ENCODE measurements at places on chromosomes 2 and 18. TPM values are rescaled to one million over a fixed set of nuclear protein-coding genes. Genes with fewer than 3 reads are reported as not detected.
A peak's percentile ranks its signal among the peaks of the same experiment; 100 is the strongest.

DNA sequence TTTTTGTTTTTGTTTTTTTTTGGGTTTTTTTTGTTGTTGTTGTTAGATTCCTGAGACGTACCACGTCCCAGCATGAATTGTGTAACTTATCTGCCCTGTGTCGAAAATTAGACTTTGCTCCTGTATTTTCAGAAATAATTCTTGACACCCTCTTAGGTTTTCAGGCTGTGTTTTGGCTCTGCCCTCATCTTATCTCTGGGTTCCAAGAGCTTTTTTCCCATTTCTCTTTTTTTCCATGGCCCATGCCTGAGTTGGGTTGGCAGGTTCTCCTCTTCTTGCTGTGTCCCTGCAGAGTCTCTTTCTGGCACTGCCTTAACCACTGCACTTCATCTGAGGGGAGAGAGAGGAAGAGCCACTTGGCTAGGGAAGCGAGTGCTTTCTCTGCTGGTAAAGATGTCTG lies 42.4 kb downstream of the CTIF start:
- ATAC-seq, result no peak

- no peak for ATAC-seq
These were observed 270.8 kb downstream of the NYAP2 start for GRCh38 chr2:225670111-225670974.

PLA2R1 gene
- 11.2 TPM for total RNA-seq

DNA sequence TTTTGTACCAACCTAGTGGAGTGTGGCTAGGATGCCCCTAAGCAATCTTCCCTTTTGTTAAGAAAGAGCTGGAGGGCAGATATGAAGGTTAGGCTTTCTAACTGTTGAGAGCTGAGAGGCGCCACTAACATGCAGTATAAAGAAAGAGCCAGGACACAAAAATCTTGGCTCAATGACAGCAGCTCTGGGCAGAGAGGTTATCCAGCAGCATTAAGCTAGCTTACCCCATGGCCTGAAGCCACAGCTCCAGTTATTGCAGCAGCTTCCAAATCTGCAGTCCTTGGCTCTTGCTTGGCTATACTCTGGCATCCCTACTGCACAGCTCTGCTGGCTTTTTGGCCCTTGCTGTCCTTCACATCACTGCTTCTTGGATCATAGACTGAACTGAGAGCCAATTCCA lies 213.4 kb downstream of the GPD2 start:
- no peak for ATAC-seq

GRCh38 chr2:51657849-51658248 lies 625.9 kb upstream of the NRXN1 start:
- ATAC-seq, result no peak

GRCh38 chr2:174688079-174688478 lies 76.2 kb downstream of the CHRNA1 start:
- ATAC-seq, result peak; percentile 24

GRCh38 chr2:188572592-188572991 lies 280.9 kb downstream of the GULP1 start:
- ATAC-seq, result no peak

DNA sequence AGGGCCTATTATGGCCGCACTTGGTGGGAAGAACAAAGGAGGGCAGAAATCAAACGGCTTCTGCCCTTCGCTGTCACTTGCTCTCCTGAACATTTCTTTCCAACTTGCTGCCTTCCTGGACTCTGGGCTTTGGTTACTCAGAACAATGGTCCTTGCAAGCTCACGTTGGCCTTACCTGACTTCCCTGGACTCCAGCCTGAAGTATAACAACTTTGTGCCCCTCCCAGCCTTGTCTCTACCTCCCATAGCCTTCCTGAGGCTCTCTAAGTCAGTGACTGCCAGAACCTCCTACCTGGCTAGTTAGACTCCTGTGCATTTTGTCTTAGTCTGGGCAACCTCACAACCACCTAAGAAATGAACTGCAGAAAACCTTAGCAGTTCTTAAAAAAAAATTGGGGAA lies 30.2 kb upstream of the ITPRID2 start:
- no peak for ATAC-seq

C2orf80 gene
- 15.2 TPM for total RNA-seq

DNA sequence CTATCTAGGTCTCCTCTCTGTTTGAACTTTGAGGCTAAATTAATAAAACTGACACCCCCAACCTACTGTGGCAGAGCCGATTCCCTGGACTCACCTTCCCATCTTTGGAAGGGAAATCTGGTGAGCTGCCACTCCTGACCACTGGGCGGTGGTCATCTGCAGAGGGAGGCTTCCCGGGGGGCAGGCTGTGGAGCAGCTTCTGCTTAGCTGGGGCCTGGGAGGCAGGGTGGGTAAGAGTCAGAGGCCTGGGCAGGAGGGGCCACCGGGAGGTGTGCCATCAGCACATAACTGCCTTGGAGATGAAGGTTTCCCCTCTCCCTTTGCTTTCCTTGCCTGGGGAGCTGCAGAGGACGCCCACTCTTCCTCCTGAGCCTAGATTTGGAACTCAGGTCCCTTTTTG lies 2.3 kb upstream of the NPPC start:
- no peak for ATAC-seq

AGBL5 gene
- 29.9 TPM for total RNA-seq

UCN gene
- 3.5 TPM for total RNA-seq

IGFBP5 gene
- total RNA-seq, result 59.0 TPM

- ATAC-seq, result no peak
These were observed 50.5 kb downstream of the DDX1 start for GRCh38 chr2:15642011-15642814.

STPG4 gene
- 0.36 TPM for total RNA-seq

- peak; percentile 87 for ATAC-seq
These were observed 79.2 kb downstream of the LONRF2 start for GRCh38 chr2:100242891-100243619.

- no peak for ATAC-seq
These were observed 24.7 kb upstream of the ALLC start for GRCh38 chr2:3633089-3633981.

DNA sequence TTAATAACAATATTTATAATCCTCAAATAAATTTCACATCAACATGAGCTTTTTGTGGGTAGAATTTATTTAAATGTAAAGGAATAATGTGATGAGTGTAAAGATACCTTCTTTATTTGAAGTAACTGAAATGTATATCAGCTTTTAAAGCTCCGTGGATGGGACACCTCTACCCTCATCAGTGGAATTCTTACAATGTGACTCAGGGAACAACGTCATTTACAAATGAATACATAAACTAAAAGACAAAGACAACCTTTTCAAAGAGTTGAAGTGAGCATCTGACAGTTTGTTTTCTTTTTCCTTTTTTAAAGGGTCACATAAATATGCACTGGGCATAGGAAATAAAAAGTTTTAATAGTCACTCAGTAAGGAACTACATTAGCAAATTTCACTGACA lies 1127.0 kb upstream of the CRIM1 start:
- ATAC-seq, result no peak

- no peak for ATAC-seq
These were observed 2.6 kb upstream of the ACAA2 start for GRCh38 chr18:49815927-49816326.

GRCh38 chr2:102166189-102166845 lies 20.5 kb upstream of the IL1RL2 start:
- peak; percentile 74 for ATAC-seq

- ATAC-seq, result no peak
These were observed at the start of gene CDH7 for GRCh38 chr18:65750389-65751154. Gene CDH7 (plus strand): TSS chr18:65751012. CDS start chr18:65762843, 11,831 bp downstream.

DNA sequence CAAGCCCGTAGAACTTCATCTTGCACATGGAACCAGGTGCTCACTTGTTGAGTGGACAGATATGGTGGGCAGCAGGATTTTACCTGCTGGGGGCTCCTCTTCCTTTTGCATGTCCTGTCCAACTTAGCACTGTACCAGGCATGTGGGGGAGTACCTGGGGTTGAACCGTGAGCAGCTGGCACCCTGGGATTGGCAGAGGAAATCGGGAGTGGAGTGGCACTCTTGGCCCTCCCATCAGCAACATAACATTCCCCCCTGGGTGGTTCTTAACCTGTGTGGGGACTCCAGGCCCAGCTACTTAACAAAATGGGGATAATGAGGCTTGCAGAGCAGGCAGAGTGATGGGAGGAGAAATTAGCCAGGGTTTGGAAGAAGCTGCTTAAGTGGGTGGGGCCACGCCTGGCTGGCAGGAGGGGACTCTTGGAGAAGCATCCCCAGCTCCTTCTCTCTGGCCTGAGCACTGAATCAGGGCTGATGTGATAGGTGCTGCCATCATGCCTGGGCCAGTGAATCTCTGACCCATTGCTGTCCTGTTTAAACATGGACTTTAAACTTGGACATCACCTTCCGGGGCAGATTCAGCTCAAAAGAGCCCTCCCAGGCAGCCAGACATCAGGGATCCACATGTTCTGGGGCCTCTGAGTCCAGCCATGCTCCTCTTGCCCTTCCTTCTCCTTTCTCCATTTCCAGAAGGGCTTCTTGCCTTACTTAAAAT lies 15.5 kb downstream of the FOSL2 start:
- no peak for ATAC-seq

ANKRD29 gene
- total RNA-seq, result 0.88 TPM

CCDC68 gene
- total RNA-seq, result not detected

DNA sequence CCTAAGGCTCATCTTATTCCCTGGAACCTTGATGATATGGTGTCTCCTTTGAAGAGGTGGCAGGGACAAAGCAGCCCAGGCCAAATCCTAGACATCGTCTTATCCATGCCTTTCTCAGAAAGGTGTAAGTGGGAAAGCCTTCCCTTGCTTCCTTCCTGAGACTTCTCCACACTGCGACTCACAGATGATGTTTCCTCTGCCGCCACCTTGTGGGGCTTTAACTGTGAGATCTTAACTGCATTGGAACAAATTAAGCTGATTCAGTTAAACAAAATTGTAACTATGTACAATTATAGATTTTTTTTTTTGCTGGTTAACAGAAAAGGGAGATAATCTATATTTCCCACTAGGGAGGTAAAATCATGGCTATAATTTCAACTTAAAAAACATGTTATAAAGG lies 10.0 kb upstream of the GCA start:
- ATAC-seq, result peak; percentile 82

SKA1 gene
- total RNA-seq, result 0.66 TPM

CD207 gene
- 1.4 TPM for total RNA-seq

GRCh38 chr18:62399781-62400308 lies 74.7 kb downstream of the TNFRSF11A start:
- no peak for ATAC-seq

GRCh38 chr2:147405651-147406050 lies 439.2 kb upstream of the ACVR2A start:
- ATAC-seq, result no peak

GRCh38 chr2:40276076-40276475 lies 175.8 kb downstream of the SLC8A1 start:
- ATAC-seq, result no peak

- no peak for ATAC-seq
These were observed 47.5 kb downstream of the ARID5A start for GRCh38 chr2:96584017-96584416.

DNA sequence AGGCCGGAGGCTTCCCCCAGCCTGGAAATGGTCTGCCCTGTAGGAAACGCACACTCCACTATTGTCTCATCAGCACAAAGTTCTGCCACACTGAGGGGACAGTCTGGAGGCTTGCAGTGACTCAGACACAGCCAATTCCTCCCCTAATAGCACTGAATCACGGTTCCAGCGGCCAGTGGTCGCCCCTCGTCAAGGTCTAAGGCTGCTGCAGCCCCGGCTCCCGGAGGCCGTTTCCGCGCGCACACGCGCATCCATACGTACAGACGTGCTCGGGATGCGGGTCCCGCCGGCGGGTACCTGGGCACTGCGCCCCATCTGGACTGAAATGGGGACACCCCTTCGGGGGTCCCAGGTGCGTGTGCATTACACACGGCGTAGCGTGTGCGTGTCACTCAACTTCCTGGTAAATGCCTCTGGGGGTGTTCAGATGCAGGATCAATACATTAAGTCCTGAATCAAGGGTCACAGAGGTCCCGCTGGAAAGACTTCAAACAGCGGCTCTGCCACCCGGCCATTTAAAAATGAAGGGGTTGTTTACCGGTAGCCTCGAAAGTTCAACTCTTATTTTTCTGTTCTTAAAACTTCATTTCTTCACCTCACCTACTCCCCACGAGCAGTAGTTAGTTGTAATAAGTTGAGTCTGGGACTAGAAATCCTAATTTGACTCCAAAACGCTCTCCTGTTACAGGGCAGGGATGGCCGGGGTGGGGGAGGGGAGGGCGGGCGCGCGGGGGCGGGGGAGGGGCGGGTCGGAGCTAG lies 572 bp upstream of the ZNF516 start:
- ATAC-seq, result peak; percentile 47

- no peak for ATAC-seq
These were observed 16.9 kb downstream of the HNMT start for GRCh38 chr2:137981112-137981656.

SMAD7 gene
- total RNA-seq, result 16.4 TPM

DNA sequence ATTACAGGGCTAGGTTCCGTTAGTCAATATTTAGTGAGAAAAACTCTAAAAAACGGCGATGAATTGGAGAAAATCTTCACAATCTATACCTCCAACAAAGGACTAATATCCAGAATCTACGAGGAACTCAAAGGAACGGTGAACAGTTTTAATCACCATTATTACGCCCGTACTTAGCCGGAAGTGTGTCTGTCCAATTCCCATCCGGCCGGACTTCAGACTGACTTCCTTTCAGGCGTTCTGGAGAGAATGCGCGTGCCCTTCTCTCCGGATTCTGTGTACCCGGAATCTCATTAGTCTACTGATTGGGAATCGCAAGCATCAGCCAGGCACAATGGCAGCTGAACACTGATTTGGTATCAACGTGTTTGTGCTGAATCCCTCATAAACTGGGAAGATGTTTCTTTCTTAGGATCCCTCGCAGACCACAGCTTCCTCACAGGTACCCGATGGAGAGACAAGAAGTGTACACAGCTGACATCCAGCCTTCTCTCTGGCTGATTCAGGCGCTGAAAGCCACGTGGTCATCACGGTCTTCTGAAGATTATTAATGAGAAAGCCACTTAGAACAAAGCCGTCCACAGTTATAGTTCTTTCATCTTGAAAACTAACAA lies 239.9 kb downstream of the ZNF516 start:
- no peak for ATAC-seq

All from motor neuron (in vitro differentiated cells).